ENCODE measurements at places on chromosomes 6 and 20.
A peak's percentile ranks its signal among the peaks of the same experiment; 100 is the strongest.

DNA sequence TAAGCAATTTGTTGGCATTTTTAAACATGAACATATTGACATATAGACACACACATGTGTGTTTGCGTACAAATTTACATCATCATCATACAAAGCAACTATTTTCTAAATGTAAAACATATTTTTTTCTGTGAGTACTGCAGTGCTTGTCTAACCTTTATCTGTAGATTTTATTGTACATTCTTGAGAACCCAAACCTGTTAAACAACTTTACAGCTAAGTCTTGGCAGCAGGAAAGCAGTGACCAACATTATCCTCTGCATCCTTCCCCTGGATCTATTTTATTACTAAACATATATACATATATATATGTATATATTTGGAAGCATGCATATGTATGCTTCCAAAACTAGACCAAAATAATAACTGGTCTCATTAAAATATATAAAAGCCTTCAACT, 10.4 kb upstream of the PLCB1 start:
- no peak for DNase-seq

DNA sequence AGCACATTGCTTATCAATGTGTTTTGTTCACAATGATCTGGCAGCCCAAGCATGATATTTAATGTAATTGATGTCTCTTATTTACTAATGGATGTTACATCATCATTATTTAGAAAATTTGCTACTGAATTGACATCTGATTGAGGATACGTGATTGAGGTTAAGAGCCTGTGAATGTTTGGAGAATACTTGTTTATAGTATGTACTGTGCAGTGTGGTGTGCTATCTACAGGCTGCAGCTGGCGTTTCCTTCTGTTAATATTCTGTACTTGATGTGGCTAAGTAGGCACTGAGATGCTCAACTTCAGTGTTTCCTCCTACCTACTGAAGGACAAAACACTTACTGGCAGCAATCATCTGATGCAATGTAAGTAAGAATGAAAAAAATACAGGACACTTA, 709.6 kb upstream of the FLRT3 start:
- DNase-seq: no peak

DNA sequence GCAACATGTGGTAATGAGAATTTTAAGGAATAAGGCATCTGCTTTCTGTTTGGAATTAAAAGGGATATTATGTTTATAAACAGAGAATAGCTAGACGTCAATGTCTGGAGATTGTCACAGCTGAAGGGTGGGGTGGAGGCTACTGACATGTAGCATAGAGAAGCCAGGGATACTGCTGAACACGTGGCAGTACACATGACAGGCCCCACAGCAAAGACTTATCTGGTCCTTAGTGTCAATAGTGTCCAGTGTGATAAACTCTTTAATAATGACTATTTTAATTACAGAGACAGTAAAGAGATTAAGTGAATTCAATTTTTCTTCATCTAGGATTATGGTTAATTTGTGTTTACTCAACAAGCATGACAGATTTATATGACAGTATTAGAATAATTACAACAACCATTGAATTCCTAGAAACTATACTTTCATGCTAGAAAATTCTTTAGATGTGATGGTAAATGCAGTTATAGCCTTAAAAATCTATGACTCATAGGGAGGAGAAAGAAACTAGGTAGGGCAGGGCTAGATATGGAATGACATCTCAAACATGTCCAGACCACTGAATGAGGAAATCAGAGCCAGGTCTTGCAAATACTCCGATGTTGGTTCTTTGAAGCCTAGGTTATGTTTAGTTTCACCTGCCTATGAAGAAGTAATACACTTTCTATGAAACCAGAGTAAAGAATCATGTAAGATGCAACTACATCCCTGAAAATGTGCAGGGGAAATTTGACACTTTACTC, 399.5 kb downstream of the PHF3 start:
- no peak for DNase-seq

DNA sequence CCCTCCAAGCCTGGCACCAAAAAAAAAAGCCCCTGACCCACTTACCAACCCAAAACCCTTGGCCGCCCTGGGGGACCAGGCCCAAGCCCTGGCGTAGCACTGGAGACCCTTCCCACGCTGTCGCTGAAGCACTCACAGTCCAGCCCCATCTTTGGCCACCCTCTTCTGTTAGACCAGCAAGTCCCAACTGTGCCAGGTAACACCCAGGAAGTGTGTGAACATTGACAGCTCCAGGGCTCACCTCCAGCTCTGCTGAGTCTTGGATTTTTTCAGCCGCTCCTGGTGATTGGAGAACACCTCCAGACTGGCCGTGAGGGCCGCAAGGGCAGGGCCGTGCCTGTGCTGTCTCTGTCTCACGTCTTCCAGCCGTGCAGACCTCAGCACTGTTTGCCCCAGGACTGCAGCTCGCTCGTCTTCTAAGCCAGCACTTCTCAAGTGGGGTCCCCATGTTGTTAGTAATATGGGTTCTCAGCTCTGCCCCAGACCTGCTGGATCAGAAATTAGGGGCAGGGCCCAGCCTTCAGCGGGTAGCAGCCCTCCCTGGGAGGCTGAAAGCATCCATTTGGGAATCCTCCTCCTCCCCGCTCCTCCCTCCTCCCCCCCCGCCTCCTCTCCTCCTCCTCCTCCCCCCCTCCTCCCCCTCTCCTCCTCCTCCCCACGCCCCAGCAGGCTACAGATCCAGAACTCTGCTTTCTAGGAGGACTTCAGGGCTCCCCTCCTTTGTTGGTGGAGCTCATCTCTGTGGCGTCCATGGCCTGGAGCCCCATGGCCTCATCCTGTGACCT, 18.1 kb downstream of the NPEPL1 start:
- DNase-seq: no peak

- DNase-seq: no peak
Measured at GRCh38 chr20:22063753-22064152, 358.3 kb downstream of the PAX1 start.

GRCh38 chr6:30915591-30915946, 1.5 kb downstream of the VARS2 start:
- peak; percentile 56 for DNase-seq

GRCh38 chr6:142416179-142416578, 114.4 kb downstream of the ADGRG6 start:
- peak; percentile 93 for DNase-seq

- DNase-seq: no peak
Measured at GRCh38 chr20:45300961-45301360, 5.7 kb upstream of the RBPJL start.

DNA sequence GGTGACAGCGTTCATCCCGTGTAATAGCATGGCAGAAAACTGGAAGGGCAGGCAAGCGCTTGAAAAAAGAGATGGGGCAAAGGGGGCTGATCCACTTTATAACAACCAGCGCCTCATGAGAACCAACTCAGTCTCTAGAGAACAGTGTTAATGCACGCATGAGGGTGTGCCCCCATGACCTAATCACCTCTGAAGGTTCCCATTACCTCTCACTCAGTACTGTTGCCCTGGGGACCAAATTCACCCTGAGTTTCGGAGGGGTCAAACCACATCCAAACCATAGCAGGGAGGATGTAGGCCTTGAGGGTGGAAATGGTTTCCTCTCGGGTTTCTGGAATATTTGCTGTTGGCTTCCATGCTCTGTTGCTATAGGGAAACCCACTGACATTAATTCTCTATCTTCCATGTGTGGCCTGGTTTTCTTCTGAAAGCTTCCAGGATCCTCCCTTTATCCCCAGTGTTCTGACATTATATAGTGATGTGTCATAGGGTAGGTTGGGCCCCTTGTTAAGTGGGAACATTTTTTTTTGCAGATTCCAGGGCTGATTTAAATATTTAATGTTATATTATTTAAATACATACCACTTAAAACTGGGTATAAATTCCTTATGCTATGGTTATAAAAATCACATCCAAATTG, 65.2 kb downstream of the PPP1R14C start:
- no peak for DNase-seq

- no peak for DNase-seq
Measured at GRCh38 chr6:29927275-29927569, 15.1 kb upstream of the HLA-A start.

GRCh38 chr6:145070791-145071190, 664.5 kb downstream of the EPM2A start:
- DNase-seq: peak; percentile 10

DNA sequence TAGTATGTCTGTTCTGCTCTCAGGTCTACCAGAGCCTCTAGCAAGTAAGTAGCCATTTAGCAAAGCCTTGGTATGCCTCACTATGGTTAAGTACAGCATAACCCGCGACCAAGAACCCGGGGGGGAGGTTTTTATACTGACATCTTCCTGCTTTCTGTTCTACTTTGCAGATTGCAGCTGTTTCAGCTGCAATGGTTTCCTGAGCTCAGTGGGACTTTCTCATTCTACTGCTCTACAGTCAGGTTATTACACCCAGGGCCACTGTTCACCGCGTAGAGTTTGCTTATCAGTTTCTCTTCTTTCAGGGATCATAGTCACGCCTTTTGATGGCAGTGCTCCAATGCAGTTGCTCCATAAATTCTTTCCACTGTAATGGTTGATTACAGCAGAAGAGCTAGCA, 631.3 kb downstream of the TFAP2A start:
- DNase-seq: no peak

GRCh38 chr20:22582964-22583772, 1.2 kb downstream of the FOXA2 start:
- DNase-seq: no peak

- no peak for DNase-seq
Measured at GRCh38 chr6:48505621-48506020, 394.6 kb upstream of the PTCHD4 start.

DNA sequence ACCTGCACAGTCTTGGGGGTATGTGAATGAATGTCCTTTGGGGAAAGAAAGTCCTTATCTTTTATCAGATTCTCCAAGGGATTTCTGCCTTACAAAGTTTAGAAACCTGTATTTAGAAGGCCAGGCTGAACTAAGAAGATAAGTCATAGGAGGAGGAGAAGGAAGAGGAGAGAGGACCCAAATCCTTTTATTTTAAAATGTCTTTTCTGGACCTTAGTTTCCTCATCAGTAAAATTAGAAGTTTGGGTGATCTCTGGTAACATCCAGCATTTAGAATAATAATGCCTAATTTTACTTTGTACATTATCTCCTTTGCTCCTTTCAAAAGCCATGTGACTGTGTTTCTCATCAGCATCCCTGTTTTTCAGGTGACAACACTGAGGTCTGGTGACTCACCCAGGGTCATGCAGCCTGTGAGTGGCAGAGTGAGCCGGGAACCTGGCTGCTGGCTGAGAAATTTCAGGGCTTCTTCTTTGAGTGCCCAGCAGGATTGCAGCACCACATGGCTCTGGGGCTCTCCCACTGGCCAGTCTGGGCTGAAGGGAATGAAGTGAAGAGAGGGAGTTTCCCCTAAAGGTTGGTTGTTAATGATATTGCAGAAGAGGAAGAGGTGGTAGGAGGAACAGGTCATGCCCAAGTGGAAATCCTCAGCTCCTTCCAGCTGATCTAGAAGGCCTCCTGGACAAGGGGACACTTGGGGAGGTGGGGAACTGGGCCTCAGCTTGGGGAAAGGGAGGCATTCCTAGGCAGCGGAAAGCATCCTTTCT, 34.0 kb downstream of the VEGFA start:
- DNase-seq: no peak

- no peak for DNase-seq
Measured at GRCh38 chr20:59723607-59724456, 119.5 kb downstream of the PHACTR3 start.

All from amniotic stem cell (primary cell).